ENCODE measurements at places on chromosomes 13 and 19.
A peak's percentile ranks its signal among the peaks of the same experiment; 100 is the strongest.

DNA sequence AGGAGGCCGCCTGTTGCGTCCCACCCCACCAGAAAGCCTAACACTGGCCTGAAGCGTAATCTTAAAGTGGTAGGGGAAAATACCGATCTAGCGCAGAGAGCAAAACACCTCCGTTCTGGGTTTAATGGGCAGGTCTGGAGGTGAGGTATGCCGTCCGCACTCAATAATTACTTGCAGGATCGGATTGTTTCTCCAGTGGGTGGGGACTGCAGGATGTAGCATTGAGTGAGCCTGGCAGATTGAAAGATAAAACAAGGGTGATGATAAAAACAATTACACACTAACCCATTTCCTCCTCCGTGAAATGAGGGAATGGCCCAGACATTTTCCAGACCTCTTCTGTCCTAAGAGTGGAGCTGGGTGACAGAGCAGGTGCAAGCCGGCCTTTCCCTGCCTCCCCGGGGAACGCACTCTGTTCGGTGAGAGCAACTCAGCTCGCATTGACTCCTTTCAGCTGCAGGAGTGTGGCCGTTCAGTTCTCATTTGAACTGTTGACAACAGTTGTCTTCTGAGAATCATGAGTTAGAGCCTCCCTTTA is 110.2 kb upstream of the DOCK9 start:
- DNase-seq: no peak

- DNase-seq: no peak
These were observed 1.5 kb downstream of the NDFIP2 start for GRCh38 chr13:79482281-79482970.

- no peak for DNase-seq
These were observed 12.6 kb downstream of the LRRC4B start for GRCh38 chr19:50555450-50556281.

DNA sequence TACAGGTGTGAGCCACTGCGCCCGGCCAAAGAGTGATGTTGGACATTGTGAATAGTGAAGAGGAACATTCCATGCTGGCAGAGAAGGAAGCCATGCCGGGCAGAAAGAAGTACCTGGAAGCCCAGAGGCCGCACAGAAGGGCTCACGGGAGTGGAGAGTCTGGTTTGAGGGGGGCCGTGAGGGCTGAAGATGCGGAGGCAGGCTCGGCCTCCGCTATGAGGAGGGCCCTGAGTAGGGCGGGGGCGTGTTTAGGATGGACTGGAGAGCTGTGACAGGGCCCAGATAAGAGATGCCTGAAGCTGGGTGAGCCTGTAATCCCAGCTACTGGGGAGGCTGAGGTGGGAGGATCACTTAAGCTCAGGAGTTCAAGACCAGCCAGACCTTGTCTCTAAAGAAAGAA is 1.6 kb downstream of the JOSD2 start:
- DNase-seq: no peak

- peak; percentile 92 for DNase-seq
These were observed 61.7 kb downstream of the SERP2 start for GRCh38 chr13:44435142-44435918.

- DNase-seq: no peak
These were observed 8.6 kb downstream of the CRB3 start for GRCh38 chr19:6472713-6473112.

DNA sequence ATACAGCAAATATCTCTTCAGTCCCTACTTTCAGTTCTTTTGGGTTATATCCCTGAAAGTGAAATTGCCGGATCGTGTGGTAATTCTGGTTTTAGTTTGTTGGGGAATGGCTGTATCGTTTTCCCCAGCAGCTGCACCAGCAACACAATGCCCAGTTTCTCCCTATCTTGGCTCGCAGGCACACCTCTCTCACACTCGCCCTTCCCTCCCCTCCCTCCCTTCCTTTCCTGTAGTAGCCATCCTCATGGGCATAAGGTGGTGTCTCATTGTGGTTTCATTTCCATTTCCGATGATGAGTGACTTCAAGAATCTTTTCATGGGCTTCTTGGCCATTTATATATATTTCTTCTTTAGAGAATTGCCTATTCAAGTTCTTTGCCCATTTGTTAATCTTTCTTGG is 8.6 kb upstream of the GPR18 start:
- DNase-seq: no peak

DNA sequence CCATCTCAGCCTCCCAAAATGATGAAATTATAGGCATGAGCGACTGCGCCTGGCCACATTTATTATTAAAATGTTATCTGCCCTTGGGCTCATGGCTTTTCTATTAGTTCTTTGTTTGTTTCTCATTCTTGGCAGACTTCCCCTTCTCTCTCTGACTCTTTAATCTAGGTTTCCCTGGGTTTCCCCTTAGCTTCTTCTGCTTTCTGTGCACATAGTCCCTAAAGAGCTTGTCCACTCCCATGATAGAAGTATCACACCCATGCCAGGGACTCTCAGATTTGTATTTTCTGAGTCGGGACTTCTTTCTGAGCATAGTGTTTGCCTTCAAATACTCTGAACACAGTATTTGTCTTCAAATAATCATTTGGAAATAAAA is 38.6 kb upstream of the ITM2B start:
- DNase-seq: no peak

DNA sequence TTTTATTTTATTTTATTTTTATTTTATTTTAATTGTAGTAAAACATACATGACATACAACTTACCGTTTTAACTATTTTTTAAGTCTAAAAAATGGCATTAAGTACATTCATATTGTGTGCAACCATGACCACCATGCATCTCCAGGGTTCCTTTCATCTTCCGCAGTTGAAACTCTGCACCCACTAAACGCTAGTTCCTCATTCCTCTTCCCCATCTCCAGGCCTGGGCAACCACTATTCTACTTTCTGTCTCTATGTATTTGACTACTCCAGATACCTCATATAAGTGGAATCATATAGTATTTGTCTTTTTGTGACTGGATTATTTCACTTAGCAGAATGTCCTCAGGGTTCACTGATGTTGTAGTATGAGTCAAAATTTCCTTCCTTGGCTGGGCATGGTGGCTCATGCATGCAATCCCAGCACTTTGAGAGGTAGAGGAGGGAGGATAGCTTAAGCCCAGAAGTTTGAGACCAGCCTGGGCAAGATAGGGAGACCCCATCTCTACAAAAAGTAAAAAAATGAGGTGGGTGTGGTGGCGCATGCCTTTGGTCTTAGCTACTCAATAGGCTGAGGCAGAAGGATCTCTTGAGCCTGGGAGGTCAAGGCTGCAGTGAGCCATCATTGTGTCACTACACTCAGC is 55.7 kb upstream of the ZNF507 start:
- DNase-seq: no peak

DNA sequence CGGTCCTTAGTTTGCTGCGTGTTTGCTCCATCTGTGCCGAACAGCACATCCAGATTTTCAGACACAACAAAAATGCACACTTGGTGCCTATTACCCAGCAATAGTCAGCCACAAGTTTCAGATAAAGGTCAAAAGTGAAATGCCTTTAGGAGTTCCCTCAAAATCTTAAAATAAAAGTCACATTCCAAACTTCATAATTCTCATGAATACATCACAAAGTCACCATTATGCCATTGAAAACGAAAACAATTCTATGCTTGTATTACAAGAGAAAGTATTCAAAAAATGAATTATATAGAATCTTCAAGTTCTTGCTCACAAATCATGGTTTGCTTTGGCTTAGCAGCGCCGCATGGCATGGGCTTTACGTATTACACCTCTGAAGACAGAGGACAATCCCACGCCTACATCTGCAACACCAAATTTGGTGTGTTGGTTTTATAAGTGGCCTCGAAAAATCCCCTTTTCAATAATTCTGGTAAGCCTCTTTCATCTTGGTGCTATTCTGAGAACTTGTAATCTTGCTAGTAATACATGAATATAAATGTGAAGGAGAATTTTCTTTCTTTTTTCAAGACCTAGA is 26.6 kb downstream of the COL4A1 start:
- no peak for DNase-seq

DNA sequence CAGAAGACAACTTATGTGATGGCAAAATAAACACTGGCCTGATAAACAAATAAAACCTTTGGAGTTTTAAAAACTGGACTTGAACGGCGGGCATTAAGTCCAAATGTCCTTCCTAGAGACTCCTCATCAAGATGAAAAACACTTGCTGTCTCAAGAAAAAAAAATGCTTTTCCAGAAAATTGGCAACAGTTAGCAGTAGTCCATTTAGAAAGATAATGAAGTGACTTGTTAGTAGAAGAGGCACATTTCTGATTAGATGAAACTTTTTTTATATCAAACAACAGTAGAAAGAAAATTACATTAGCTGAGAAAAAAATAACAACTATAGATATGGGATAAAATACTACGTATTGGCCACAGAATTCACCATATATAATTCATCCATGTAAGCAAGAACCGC is 1750.7 kb upstream of the PCDH20 start:
- DNase-seq: no peak

- peak; percentile 79 for DNase-seq
These were observed 2.5 kb upstream of the S1PR4 start for GRCh38 chr19:3175781-3176714.

DNA sequence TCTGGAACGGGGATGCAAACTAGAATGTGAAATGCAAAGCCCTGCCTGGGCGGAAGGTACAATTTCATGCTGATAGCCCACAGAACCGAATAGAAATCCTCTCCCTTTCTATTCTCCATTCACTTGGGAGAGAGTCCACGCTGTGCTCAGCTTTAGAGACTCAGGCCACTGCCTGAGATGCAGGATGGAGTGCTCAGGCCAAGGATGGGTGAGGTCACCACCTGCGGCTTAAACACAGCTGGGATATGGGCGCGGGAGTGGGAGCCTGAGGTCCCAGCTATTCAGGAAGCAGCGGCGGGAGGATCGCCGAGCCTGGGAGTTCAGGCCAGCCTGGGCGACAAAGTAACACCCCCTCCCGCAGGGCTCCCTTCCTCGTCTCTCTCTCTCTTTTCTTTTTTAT is 446 bp upstream of the ZNF83 start:
- DNase-seq: no peak

- DNase-seq: no peak
These were observed 156.5 kb downstream of the LMO7 start for GRCh38 chr13:75792526-75793187.

- DNase-seq: no peak
These were observed 13.8 kb downstream of the ZNF579 start for GRCh38 chr19:55566823-55567222.

DNA sequence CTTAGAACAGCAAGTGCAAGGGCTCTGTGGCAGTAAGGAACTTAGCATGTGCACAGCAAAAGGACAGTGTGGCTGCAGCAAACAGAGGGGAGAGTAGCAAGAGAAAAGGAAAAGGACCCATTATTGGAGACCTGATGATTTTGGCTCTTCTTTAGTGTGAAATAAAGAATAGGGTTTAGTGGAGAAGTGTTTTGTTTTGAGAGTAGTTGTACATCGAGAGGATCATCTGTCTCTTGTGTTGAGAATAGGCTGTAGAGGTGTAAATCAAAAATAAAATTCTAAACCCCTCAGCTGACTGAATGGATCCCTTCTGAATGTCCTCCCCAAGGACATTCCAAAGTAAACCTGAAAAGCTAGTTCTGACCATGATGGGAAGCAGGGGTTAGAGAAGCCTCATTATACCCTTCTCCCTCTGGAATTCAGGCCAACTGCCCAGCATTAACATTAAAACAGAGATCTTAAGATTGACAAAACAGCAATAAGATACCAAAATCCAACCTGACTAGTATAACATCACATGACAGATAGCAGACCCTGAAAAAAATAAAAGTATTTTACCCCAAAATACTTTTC is 73.6 kb upstream of the OBI1 start:
- DNase-seq: no peak

- DNase-seq: no peak
These were observed 395.8 kb upstream of the MIR17HG start for GRCh38 chr13:90951663-90952062.

- DNase-seq: no peak
These were observed 17.7 kb downstream of the TMEM161A start for GRCh38 chr19:19120308-19121231.

- DNase-seq: no peak
These were observed 581.8 kb upstream of the SLITRK5 start for GRCh38 chr13:87089391-87089790.

DNA sequence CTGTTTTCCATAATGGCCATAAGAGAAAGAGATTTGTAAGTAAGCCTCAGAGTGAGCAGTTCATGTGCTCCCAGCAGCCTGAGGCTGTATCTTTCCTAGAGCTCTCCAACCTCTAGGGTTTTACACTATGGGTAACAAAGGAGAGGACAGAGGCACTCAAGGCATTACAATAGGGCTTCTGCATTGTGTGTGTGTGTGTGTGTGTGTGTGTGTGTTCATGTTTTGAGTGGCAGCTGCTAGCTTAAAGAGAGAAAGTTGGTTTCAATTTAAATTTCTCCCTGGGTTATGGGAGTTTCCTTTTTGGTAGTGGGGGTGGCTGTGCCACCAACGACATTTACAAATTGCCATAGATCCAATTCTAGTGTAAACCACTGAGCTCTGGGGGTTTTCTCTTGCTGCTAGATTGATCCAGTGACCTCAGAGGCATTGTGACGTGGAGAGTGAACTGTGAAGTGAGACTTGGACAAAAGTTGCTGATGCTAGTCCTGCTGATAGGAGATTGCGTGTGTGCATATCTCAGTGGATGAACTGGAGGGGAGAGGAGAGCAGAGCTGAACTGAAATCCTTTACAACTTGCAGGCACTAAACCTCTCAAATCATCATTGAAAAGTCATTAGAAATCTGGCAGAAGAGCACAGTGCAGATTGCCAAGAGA is 67.2 kb upstream of the OLFM4 start:
- DNase-seq: no peak

DNA sequence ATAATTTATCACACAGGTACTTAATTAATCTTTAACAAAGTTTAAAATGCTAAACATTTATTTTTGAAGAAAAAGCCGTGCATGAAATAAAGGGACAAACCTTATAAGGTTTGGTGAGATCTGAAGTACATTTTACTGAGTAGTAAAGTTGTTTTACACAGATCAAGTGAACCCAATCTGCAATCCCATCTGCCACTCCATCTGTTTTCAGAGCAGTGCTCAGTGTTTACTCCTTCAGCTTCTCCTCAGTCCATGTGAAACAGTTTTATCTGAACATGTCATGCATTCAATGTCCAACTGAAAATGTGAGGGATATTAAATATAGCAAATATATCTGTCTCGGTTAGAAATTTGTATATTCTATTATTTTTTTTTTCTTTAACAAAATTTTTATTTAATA is 166.8 kb downstream of the MAB21L1 start:
- no peak for DNase-seq
